Neural progenitor cell (in vitro differentiated cells): ENCODE measurements at places on chromosomes 5 and 9. TPM values are rescaled to one million over a fixed set of nuclear protein-coding genes. Genes with fewer than 3 reads are reported as not detected.

SLC4A9 gene
- not detected in 2 replicates for total RNA-seq

LCN15 gene
- not detected in 2 replicates for total RNA-seq

SLC1A3 gene
- 6.7 and 8.5 TPM in 2 replicates for total RNA-seq

IQGAP2 gene
- total RNA-seq = 20.9 and 37.7 TPM in 2 replicates

AQP3 gene
- 0.45 and 0.90 TPM in 2 replicates for total RNA-seq

SLC6A3 gene
- 0.19 and 0.32 TPM in 2 replicates for total RNA-seq

MPDZ gene
- total RNA-seq = 64.1 and 88.3 TPM in 2 replicates

GRCh38 chr5:14241141-14241540 lies 98.0 kb downstream of the TRIO start:
- no peak for DNase-seq

DNA sequence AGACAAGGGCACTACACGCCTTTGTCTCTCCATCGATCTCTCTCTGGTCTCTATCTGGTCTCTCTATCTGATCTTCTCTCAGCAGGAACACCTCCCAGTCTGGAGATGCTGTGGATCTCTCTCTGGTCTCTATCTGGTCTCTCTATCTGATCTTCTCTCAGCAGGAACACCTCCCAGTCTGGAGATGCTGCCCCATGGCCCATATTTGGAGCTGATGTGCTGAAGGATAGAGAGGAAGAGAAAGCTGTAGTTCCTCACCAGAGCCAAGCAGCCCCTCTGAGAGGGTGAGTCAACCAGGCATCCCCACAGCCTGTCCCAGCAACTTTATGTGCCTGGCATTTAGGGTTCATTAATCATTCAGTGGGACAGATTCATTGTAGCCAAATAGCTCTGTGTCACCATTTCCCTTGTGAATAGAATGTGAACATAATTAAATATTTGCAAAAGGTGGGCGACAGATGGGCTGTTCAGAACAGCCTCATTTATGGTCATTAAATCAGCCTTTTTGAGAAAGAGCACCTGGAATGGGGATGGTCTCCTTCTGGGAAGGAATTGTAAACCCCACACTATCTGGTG lies 189.3 kb upstream of the MAST4 start:
- no peak for DNase-seq

DNA sequence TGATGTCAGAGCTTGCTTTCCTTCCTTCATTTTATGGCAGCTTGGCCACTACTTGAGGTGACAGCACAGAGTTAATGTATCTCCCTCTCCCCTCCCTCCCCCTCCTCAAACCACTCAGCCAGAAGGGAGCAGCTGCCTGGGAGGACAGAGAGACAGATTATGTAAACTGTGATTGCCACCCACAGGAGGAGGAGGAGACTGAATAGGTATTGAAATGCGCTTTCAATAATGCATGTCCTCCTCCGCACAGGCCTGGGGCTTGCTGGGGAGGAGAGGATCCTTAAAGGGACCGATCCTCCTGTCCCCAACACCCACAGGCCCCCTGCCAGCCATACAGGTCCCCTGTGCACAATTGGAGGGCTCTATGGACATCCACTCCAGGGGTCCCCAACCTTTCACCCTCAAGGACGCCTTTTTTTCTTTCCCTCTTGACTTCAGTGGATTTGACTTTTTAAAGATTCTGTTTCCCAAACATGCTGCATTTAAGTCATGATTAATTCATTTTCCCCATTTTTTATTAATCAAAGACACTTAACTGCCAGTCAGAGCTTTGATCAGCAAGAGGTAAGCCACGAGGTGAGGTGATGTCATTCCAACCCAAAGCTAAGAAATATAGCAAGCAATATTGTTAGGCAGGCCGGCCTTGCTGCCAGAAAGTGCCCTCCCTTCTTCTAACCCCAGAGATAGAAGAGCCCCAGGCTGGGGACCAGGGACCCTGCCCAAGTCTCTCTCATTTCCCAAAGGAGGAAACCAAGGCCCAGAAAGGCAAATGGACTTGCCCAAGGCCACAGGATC lies 47.5 kb upstream of the CPLX2 start:
- peak; percentile 62 for DNase-seq

GRCh38 chr9:77763566-77763965 lies 115.4 kb upstream of the GNA14 start:
- DNase-seq = no peak

DNA sequence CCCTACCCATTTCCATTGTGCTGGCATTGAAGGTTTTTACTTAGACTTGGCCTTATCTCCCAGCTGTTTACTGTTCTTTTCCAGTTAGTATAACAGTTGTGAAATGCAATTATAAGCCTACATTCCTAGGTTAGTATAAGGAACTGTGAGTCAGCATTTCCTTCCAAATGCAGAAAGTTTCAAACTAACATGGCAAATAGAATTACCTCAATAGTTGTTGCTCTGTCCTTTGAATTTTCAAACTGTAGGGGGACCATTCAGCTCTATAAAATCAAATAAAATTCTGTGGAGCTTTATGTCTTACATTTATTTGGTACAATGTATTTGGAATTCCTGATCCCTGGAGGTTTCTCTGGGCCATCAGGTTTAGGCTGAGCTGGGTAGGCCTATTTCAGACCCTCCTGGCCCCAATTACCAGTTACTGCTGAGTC lies 47.2 kb downstream of the ARHGEF28 start:
- DNase-seq = no peak

DNA sequence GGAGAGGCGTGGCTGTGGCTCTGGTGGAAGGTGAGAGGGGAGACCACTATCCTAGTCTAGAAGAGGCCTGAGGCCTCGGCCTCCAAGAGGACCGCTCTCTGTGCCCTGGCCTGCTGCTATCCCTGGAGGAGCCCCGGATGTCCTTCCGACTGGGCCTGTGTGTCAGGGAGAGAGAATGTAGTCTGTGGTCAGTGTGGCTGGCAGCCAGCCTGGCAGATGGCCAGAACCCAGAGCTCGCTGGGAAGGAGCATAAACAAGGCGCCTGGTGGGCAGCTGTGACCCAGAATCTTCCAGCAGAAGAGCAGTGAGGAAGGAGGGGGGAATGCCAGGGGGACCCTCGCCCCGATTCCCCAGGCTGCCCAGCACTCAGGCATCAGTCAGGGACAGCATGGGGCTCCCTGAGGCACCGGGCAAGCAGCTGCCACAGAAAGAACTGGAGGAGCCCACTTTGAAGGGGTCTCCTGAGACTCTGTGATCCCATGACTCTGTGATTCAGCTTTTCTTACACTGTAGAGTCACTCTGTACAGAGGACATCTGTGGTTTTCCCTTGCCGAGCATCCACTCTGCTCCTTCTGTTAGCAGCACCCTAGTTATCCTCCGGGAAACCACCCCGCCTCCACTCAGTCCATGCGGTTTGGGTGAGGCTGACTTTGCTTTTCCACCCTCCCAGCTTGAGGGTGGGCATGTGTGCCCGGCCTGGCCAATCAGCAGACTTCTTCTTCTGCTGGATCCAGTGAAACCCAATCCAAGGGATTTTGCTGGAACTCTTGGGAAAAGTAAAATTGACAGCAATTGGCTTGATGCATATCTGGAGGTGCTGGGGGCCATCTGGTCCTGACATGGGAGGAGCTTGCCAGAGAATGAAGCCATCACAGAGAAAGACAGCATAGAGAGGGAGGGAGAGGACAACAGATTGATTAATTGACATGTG lies 46.2 kb upstream of the PWWP2A start:
- DNase-seq = peak; percentile 83

GRCh38 chr9:131358556-131358955 lies 35.3 kb upstream of the PRRC2B start:
- DNase-seq = no peak

DNA sequence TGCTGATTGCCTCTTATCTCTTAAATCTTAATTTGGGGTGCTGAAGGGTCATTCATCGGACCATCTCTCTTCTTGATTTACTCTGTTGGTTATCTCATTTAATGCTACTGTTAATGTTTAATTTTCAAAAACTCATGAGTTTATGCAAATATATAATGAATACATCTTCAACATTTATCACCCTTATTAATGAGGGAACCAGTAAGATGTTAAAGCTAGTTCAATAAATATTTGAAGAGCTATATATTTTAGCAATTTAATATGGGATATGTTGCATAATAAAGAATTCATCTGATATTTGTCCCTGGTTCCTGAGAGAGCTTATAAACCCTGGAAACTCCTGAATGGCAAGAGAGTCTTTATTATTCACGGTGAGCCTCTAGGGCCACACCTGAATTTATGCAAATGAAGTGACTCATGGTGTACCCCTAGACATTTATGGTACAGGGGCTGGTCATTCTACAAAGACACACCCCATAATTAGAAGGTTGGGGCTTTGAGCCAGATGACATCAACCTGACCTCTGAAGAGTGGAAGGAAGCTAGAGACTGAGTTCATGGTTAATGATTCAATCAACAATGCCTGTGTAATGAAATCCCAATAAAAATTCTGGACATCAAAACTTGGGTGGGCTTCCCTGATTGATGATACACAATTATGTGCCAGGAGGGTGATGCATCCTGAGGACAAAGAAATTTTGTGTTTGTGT lies 339.5 kb upstream of the ZNF608 start:
- no peak for DNase-seq

GRCh38 chr9:108297073-108297472 lies 558.7 kb downstream of the ACTL7B start:
- DNase-seq = no peak

- DNase-seq = no peak
Observed at GRCh38 chr9:447230-448025, 232.8 kb downstream of the DOCK8 start.

- no peak for DNase-seq
Observed at GRCh38 chr9:75438716-75439115, 350.4 kb downstream of the OSTF1 start.

- DNase-seq = no peak
Observed at GRCh38 chr5:79936646-79937216, 54.3 kb downstream of the MTX3 start.

GRCh38 chr5:169944115-169944514 lies 36.2 kb downstream of the INSYN2B start:
- DNase-seq = no peak

DNA sequence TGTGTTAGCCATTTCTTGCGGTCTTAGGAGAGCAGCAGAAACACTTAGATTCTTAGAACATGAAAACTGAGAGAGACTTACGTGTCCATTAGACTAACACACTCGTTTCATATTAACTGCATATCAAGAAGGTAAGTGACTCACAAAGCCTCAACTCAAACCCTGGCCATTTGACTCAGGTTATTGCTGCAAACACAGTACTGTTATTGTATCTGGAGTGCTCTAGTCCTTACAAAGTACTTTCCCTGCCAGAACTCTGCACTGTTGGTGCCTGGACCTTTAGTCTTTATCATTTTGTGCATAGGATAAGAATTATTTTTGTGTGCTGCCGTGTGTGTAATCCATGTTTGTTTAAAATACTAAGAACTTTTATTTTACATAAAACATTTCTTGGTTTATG lies 155.7 kb downstream of the FBXL7 start:
- no peak for DNase-seq

DNA sequence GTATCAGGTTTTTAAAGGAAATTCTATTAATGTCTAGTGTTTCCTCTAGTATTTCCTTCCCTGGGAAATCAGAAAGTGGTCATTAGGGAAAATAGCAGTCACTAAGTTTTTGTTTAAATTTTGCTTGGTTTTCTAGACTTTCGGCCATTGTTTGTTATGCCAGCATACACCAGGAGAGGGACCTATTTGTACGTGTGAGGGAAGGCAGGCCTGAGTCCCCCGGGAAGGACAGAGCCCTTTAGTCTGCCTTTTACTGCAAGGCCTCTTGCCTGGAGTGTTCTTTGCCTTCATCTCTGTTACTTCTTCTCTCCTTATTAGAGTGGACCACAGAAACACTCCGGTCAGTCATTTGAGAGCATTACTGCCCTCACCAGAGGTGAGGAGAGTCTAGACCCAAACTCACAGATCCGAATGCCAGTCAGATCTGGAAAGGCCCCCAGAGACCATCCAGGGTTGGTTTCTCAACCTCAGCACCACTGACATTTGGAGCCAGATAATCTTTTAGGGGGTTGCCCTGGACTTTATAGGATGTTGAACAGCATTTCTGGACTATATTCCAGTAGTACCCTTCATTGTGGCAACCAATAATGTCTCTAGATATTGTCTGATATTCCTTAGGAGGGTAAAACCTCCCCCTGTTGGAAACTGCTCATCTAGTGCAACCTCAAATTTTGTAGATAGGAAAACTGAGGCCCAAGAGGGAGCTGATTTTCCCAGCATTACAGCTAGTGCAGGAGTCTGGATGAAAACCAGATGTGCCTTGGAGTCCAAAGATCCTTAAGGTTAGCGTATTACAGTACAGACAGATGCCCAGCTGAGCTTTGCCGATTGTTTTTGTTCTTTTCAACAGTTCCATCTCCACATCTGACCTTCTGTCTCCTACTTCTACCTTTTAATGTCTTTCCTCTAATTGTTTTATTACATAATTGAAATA lies 93.0 kb upstream of the NIPAL4 start:
- peak; percentile 72 for DNase-seq

GRCh38 chr5:168851902-168852321 lies 272.7 kb upstream of the PANK3 start:
- DNase-seq = no peak

- no peak for DNase-seq
Observed at GRCh38 chr5:95988877-95989276, 27.2 kb upstream of the ELL2 start.

GRCh38 chr5:96149546-96149945 lies 187.9 kb upstream of the ELL2 start:
- DNase-seq = no peak
